ENCODE measurements at places on chromosomes 11 and 22.

- DNase-seq: no peak
Observed at GRCh38 chr22:37014835-37015586, 4.2 kb downstream of the TST start.

- no peak for DNase-seq
Observed at GRCh38 chr11:13834463-13834862, 128.1 kb upstream of the SPON1 start.

- DNase-seq: no peak
Observed at GRCh38 chr11:100467821-100468508, 219.1 kb upstream of the ARHGAP42 start.

GRCh38 chr22:17753401-17753989, 20.8 kb downstream of the BID start:
- no peak for DNase-seq

DNA sequence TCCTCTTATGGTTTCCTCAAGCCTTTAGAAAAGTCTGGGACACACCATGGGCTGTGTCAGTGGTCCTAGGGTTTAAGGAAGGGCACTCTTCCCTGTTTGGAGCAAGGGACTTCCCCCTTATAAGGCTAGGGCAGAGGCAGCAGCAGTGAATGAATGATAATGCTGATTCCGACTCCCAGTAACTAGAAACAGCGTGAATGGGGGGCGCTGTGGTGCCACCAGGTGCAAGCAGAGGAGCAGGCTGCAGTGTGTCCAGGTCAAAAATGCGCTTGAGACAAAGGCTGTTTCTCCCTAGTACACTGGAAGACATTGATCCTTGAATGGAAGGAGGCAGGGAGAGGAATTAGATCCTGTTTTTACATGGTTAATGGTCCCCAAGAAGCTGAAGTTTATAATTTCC, 11.6 kb upstream of the RIC3 start:
- DNase-seq: no peak

- no peak for DNase-seq
Observed at GRCh38 chr22:26804911-26805539, 147.6 kb downstream of the MIAT start.

DNA sequence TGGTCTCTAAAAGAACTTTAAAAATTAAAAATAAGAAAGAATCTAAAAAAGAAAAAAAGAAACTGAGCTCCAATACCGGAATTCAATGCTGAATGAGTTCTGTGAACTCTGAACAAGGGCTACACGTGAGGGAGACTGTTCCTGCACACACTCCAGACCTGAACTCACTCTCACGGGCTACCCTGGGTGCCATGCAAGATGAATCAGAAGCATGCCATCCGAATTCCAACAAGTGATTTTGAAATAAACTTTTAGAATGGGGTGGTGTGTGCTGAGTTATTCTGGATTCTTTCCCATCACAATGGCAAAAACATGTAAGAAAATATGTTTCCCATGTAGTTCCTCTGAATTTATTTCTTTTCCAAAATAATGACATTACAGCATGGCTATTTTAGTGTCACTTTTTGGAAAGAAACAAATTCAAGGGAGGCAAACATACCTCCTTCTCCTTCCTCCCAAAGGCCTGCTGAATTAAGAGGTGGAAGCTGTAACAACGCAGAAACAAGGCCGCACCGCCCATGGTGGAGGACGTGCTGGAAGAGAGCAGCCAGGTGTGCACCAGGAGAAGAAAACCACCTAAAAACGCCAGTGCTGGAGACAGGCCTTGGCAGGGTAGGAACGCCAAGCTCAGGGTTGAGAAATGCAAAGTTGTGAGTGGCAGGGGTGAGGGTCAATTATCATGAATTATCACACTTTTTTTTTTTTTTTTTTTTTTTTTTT, 63.2 kb upstream of the ARFGAP3 start:
- DNase-seq: no peak

DNA sequence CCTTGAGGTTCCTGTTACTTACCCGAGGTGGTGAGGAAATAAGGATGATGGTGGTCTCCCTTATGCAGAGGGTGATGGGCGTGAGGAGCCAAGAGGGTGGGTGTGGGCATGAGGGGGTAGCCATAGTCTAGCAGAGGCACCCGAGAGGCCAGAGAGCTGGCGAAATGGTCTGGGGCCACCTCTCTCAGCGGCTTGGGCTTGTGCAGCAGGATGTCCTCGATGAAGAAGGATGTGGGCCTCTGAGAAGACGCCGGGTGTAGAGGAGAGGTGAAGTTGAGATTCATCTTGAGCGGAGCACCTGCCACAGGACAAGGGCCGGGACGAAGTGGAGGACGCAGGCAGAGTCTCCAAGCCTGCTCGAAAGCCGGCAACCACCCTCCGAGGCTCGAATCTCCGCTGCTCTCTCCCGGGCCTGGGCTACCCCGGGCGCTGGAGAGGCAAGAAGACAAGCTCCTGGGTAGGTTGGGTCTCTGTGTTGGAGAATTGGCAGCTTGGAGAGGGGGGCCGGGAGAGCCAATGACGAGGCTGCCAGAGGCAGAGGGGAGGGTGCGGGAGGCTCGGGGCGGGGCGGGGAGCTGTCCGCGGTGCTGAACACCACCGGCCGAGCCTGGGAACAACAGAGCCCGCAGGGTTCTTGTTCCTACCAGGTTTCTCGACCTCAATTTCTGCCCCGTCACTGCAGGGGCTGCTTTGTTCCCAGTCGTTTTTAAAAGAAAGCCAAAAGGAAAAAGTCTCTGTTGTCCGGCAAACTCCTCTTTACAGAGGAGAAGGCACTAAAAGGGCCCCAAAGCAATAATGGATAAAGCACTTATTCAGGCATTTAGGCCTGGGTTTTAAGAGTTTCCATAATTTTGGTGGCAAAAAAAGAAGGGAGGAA, at the start of gene BSX:
Gene BSX (minus strand): TSS at position 447 of the 877 bp plus-strand sequence. CDS start 163 bp downstream, at position 284.
- DNase-seq: peak; percentile 39

DNA sequence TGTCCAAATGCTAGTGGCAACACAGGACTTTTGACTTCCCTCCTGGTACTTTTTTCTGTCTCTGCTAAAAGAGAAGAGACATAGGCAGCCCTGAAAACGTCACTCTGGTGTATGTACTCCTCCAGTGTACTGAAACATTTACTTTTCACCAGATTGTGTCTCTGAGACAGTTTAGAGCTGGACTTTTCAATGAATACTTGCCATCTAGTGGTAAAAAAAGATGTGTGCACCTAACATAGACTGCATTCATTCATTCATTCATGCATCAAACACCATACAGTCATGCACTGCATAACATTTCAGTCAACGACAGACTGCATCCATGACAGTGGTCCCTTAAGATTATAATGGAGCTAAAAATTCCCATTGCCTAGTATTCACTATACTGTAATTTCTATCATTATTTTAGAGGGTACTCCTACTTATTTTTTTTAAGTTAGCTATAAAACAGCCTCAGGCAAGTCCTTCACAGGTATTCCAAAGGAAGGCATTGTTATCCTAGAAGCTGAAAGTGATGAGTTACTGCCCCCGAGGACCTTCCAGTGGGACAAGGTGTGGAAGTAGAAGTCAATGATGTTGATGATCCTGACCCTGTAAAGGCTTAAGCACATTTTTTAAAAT, 186.2 kb downstream of the SPON1 start:
- peak; percentile 33 for DNase-seq

GRCh38 chr11:103608566-103608965, 427.9 kb upstream of the DDI1 start:
- DNase-seq: no peak

- no peak for DNase-seq
Observed at GRCh38 chr11:34397120-34397519, 39.3 kb upstream of the ABTB2 start.

DNA sequence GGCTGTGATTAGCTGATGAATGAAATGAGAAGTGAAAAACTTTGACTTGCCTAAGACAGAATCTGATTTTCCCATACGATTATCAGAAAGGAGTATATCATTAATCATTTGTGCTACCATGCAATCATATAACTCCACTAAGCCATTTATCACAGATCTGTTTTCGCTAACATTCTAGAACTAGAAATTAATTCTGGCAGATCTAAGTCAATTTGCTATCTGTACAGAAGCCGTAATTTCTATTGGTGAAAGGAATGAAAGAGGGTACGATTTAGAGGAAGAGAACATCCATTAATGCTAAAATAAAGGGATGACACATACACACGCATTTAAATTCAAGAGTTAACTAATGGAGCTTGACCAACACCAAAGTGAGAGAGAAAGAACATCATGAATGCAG, 201.6 kb downstream of the SBF2 start:
- DNase-seq: no peak
